ENCODE measurements at places on chromosomes 3 and 15. TPM values are rescaled to one million over a fixed set of nuclear protein-coding genes. Genes with fewer than 3 reads are reported as not detected.

The MST1R gene
- total RNA-seq = 5.2 TPM

The HTR3E gene
- total RNA-seq = not detected

The FGF12 gene
- total RNA-seq = not detected

The BOC gene
- total RNA-seq = not detected

The UTS2B gene
- total RNA-seq = not detected

The ELL3 gene
- 2.5 TPM for total RNA-seq

The NPAP1 gene
- not detected for total RNA-seq

The CALML4 gene
- 13.5 TPM for total RNA-seq

The WDR48 gene
- total RNA-seq = 32.3 TPM

The TLR9 gene
- 0.55 TPM for total RNA-seq

The SERPINI2 gene
- not detected for total RNA-seq

The ZDHHC19 gene
- not detected for total RNA-seq

The CCR5 gene
- 21.6 TPM for total RNA-seq
